ENCODE measurements at places on chromosomes 1 and 21. TPM values are rescaled to one million over a fixed set of nuclear protein-coding genes. Genes with fewer than 3 reads are reported as not detected.

- no peaks in the 10 kb centered on the region for H3K4me1 ChIP-seq
- DNase-seq: no peak
- H3K4me3 ChIP-seq: no peak overlapping the region
- H3K27me3 ChIP-seq: no peaks in the 10 kb centered on the region
- no peaks in the 10 kb centered on the region for H3K36me3 ChIP-seq
- no peak overlapping the region for H3K27ac ChIP-seq
Observed at GRCh38 chr21:14841511-14842472, 223.0 kb downstream of the NRIP1 start.

The PCSK9 gene
- 0.28 TPM for total RNA-seq

GRCh38 chr1:29310616-29311180 is 74.4 kb downstream of the PTPRU start:
- no peak for DNase-seq
- H3K36me3 ChIP-seq: no peaks in the 10 kb centered on the region
- no peak overlapping the region for H3K27ac ChIP-seq
- no peak overlapping the region for H3K4me3 ChIP-seq
- H3K27me3 ChIP-seq: no peaks in the 10 kb centered on the region
- H3K4me1 ChIP-seq: no peaks in the 10 kb centered on the region

The CDC42BPA gene
- 60.7 TPM for total RNA-seq

DNA sequence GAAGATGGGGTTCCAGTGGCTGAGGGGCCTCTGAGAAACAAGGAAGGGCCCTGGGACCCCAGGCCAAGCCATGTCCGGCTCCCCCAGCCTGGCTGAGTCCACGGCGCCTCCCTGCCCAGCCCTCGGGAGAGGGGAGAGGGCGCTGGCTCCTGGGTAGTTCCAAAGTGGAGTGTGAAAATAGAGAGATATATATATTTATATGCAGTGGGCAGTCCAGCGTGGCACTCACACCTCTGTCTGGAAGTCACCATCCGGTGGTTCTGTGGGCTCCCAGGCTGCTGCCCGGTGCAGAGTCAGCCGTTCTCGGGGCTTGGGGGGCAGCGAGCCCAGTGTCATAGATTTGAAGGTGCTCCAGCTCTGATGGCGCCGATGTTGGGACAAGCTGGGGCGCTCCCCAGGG is 23.4 kb upstream of the COL16A1 start:
- no peak overlapping the region for H3K27ac ChIP-seq
- H3K4me1 ChIP-seq: no peaks in the 10 kb centered on the region
- no peaks in the 10 kb centered on the region for H3K27me3 ChIP-seq

- H3K27me3 ChIP-seq: peaks cover 11% of the 10 kb centered on the region
- no peaks in the 10 kb centered on the region for H3K4me1 ChIP-seq
- H3K36me3 ChIP-seq: no peaks in the 10 kb centered on the region
- H3K4me3 ChIP-seq: no peak overlapping the region
- no peak for DNase-seq
- no peak overlapping the region for H3K27ac ChIP-seq
Observed at GRCh38 chr1:205458777-205459566, 3.1 kb upstream of the BLACAT1 start.

The SPRR1B gene
- not detected for total RNA-seq

The TEDDM1 gene
- not detected for total RNA-seq

- H3K36me3 ChIP-seq: no peaks in the 10 kb centered on the region
- no peak overlapping the region for H3K4me3 ChIP-seq
- no peaks in the 10 kb centered on the region for H3K4me1 ChIP-seq
- no peak overlapping the region for H3K27ac ChIP-seq
- no peaks in the 10 kb centered on the region for H3K27me3 ChIP-seq
Observed at GRCh38 chr21:42120101-42120902, 49.2 kb downstream of the UMODL1 start.

- H3K36me3 ChIP-seq: peaks cover 5% of the 10 kb centered on the region
- H3K27me3 ChIP-seq: no peaks in the 10 kb centered on the region
Observed at GRCh38 chr1:230681599-230681998, 32.3 kb downstream of the AGT start.

GRCh38 chr1:114286179-114286578 is 132.5 kb upstream of the SYT6 start:
- H3K27me3 ChIP-seq: no peaks in the 10 kb centered on the region
- no peak for DNase-seq
- no peak overlapping the region for H3K4me3 ChIP-seq

The SHE gene
- 18.1 TPM for total RNA-seq

DNA sequence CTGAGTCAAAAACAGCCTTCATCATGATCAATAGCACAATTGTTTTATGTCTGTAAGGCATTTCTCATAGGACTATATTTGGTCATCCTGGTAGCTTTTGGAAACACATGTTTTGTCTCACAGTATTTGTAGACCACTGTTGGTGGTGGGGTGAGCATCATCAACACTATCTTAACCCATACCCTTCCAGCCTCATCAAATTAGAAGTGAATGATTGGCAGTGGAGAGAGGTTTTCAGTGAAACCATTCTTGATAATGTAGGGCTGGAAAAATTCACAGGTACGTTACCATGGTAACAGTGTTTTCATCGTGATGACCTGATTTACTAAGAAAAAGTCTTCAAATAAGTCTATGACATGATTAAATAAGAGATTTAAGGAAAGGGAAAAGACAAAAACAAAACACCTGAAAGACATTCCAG is 45.3 kb upstream of the C1orf105 start:
- H3K27me3 ChIP-seq: no peaks in the 10 kb centered on the region
- no peak overlapping the region for H3K4me3 ChIP-seq
- H3K36me3 ChIP-seq: no peaks in the 10 kb centered on the region
- no peak for DNase-seq

All from kidney (tissue), 22 donors.